Fibroblast of skin of left quadriceps (primary cell): ENCODE measurements at places on chromosomes 2 and 18.

DNA sequence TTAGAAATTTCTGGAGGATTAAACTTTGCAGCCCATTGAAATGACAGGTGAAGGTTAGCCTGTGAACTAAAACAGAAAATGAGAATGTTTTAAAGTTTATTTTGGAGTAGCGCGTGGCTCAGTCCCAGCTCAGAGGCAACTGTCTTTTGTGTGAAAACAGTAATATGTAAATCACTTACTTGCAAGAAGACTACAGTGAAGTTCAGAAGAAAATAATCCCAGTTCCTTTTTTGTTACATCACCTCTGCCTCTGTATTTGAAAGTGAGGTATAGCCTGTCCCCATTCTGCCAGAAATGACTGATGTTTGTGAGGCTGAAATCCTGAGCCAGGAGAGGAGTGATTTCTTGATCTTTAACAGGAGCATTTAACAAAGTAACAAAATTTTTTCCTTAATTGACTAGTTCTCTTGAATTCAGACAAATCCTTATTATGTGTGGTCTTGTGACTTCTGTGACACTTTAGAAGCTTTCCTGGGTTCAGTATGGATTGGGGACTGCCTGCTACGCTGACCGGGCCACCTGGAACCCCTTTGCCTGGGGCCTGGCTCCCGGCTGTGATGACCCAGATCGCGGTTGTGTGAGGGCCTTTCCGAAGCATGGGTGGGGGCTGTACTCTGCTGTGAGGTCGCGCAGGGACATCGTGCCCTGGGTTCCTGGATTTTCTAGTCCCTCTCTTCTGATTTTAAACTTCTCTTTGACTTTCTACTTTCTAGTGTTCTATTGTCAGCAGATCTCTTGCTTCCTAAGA lies 24.3 kb downstream of the TRAPPC12 start:
- no peak for DNase-seq

DNA sequence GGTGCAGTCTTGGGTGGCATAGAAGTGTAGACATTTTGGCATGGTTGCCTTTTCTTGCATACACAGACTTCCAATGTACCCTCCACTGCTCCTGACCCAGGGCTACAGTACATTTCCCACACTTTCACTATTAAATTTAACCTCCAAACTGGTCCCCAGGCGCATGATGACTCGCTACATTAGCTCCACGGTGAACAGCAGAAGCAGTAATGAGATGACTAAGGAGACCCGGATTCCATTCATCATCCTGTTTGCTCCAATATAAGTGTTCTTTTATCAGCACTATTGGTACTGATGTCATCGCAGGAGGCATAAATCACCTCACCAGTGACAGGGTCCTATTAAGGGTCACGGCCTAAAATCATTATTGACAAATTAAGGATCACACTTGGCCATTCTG lies 316.5 kb downstream of the EN1 start:
- DNase-seq: peak; percentile 67

- no peak for DNase-seq
Measured at GRCh38 chr2:69831354-69831905, 2.0 kb downstream of the GMCL1 start.

DNA sequence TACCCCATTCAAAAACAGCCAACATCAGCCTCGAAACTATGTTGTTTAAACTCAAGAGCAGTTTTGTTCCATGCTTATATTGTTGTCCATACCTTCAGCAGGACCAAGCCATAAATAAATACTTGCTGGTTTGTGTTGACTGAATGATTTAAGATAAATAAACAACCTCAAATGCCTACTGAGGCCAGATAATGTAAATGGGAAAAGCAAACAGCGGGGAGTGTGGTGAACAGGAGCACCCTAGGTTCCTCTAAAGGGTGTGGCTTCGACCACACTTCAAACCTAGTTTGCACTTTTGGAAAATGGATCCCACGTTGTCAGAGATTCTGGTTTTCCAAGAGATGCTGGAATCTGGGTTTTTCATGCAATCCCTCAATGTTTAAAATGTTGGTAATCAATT lies 1.7 kb upstream of the PMAIP1 start:
- no peak for DNase-seq

- no peak for DNase-seq
Measured at GRCh38 chr2:6966446-6966940, 49.3 kb downstream of the RNF144A start.

- DNase-seq: peak; percentile 90
Measured at GRCh38 chr18:394987-395362, 105.5 kb downstream of the COLEC12 start.
